ENCODE measurements at places on chromosomes 11 and 22.

- DNase-seq = no peak
These were observed 56.1 kb upstream of the PTPRJ start for GRCh38 chr11:47924184-47924691.

GRCh38 chr11:34791780-34792542 lies 124.2 kb downstream of the APIP start:
- no peak for DNase-seq

GRCh38 chr22:35863432-35863831 lies 145.8 kb downstream of the APOL5 start:
- no peak for DNase-seq

- no peak for DNase-seq
These were observed 16.2 kb downstream of the P2RY6 start for GRCh38 chr11:73288192-73288872.

- no peak for DNase-seq
These were observed 62.6 kb upstream of the PHF21A start for GRCh38 chr11:46183819-46184218.

- DNase-seq = no peak
These were observed 30.5 kb downstream of the CDPF1 start for GRCh38 chr22:46219636-46220035.

GRCh38 chr22:46693634-46694415 lies 44.2 kb downstream of the CERK start:
- DNase-seq = no peak

DNA sequence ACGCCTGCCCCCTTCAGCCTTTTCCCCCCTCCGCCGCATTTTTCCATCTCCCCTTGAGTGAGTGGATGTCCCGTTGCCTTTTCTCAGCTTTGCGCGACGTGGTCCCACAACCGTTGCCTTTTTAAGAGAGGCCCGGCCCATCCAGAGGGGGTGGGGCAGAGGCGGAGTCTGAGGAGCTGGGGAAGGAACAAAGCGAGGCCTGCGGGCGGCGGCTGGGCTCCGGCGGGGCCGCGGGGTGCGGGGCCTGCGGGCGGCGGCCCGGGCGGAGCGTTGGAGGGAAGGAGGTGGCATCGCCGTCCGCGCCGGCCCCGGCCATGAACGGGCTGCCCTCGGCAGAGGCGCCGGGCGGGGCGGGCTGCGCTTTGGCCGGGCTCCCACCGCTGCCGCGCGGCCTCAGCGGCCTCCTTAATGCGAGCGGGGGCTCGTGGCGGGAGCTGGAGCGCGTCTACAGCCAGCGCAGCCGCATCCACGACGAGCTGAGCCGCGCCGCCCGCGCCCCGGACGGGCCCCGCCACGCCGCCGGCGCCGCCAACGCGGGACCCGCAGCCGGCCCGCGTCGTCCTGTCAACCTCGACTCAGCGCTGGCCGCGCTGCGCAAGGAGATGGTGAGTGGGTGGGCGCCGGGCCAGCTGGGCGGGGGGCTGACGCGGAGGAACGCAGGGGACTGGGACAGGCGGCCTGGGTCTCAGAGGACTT lies at the start of gene FAM89B:
FAM89B (plus strand) TSS at position 183 of the 696 bp plus-strand sequence; CDS start at position 315, 132 bp downstream.
- DNase-seq = peak; percentile 89

DNA sequence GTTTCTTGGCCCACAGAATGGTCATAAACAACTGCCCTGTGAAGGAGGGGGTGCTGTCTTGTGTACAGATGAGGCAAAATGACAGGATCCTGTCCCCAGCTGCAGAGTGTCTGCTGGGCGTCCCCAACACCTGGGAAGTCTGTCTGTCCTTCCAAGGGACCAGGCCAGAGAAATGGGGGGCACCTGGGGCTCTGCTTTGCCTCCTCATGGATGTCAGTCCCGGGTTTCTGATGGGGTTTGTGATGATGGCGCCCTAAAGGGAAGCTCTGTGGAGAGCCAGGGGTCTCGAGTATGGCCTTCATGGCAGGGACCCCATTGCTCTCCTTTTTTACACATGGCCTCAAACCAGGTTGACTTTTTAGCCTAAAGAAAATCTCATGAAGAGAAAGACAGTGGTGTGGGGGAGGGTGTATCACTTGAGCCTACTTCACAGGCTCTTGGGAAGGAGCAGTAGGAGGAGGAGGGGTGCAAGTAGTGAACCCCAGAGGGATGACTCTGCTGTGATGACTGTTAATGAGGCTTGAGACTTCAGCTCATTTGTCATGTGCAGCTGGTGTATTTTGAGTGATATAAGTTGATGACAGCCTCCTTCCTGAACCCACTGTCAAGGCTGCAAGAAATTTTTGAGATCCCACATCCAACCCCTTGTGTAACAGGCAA lies 40.6 kb upstream of the TUB start:
- DNase-seq = no peak

GRCh38 chr11:126633330-126633729 lies 277.8 kb downstream of the ST3GAL4 start:
- DNase-seq = no peak

DNA sequence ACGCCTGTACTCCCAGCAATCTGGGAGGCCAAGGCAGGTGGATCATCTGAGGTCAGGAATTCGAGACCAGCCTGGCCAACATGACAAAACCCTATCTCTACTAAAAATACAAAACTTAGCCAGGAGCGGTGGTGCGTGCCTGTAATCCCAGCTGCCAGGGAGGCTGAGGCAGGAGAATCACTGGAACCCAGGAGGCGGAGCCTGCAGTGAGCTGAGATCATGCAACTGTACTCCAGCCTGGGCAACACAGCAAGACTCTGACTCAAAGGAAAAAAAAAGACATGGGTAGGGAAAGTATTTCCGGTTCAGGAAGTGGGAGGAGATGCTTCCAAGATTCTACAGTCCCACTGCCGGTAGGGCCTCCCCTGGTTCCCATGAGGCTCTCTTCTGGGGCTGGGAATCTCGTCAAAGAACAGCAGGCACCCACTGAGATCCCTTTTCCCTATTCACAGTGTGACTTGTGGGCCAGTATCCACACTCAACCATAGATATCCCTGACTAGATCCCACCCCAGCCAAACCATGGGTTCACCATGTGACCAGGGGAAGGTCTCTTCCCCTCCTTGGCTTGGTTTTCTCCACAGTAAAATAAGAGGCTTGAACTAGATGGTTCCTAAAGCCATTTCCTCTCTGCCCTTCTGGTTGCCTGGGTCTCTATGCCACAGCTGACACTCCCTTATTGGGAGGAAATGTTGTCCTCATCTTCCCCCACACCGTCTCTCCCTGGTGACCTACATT lies 443.3 kb downstream of the BUD13 start:
- DNase-seq = no peak

DNA sequence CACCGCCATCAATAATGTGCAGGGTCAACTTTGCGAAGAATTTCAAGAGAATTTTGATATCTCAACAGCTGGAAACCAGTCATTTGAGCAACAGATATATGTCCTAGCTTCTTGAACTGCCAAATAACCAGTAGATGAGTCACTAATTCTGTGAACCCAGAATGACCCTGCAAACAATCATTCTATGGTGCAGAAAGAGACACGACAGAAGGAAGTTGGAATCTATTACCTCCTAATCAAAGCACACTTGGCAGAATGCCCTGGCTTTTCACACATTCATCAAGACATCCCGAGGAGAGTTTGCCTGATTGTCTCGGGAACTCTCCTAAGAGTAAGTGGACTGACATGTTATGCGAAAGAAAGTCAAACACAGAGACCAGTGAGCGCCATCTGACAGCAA lies 621.1 kb downstream of the OPCML start:
- no peak for DNase-seq

DNA sequence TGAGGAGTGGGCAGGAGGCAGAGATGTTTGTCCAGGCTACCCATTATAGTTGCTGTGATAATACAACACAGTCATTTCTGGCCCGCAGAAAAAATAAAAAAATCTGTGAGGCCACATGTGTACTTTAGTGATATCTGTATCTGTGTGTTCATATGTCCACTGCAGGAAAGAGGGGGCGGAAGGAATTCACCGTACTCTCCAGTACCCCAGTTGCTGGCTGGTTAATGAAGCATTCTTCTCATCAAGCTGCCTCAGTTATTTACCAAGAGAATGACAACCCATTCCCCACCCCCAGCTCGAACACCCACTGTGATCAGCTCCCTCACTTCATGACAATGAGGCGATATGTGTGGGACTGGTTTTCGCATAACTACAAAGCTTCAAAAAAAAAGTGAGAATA lies 309.3 kb downstream of the SOX6 start:
- DNase-seq = no peak

DNA sequence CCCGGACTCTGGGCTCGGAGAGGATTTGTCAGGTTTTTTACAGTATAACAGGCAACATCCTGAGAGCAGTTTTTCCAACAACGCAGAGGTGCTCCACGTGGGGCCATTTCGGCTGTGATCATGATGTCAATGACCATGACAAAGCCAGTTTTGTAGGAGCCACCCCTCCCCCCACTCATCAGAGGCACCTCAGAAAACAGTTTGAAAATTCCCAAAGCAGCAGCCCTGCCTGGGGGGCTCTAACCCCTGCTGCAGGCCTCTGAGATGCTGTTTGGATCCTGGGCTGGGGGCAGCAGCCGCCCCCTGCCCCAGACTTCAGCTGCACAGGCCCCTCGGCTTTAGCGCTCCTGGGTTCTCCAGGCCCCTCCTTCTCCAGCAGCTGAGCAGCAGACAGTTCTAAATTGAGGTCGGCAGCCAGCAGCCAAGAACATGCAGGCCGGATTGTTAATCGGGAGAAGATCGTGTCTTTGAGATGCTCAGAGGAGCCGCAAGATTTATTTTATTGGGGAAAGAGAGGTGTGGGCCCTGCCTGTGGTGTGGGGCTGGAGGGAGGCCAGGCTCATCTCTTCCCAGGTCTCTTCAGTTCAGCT lies 19.4 kb downstream of the NFAM1 start:
- DNase-seq = no peak

DNA sequence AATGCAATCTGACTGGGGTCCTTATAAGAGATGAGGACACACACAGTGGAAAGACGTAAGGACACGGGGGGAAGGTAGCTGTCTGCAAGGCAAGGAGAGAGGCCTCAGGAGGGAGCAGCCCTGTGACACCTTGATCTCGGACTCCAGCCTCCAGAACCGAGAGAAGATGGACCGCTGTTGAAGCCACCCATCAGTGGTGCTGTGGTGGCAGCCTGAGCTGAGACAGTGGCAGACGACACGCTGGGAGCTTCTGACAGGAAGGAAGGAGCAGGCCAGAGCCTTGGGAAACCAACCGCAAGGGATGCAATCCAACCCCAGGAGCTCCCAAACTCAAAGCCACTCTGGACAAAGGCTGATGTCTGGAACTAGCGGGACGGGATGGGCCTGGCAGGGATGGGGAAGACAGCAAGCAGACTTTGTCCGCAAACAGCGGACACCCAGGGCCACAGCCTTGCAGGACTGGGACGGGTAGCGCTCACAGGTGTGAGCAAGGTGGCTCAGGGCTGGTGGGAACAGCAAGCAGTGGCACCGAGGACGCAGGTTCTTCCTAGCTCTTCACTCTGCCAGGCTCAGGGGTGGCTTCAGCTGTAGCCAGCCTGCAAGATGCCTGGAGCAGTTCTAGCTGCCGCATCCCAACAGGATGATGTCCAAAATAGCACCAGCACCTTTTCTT lies 10.9 kb downstream of the LTO1 start:
- DNase-seq = no peak

DNA sequence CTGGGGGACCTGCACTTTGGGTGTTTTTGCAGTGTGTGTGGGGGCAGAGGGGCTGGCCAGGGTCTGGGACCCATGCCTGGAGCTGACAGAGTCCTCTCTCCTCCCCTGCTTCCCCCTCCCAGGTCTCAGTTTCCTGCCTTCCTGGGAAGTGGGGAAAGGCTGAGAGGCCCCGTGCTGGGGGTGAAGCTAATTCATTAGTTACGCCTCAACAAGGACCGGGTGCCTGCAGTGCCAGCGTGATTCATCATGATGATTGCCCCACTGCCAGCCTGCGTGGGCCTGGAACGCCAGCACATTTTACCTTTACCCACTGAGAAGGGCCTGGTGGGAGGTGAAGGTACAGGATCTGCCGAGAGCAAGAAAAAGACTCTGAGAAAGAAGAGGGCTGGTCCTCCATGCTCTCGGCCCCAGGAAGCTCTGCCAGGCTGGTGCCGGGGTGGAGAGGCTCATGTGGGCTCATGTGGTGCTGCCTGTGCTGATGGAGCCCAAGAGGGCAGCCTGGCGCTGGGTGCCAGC lies 2.9 kb upstream of the LRRC10B start:
- DNase-seq = no peak

DNA sequence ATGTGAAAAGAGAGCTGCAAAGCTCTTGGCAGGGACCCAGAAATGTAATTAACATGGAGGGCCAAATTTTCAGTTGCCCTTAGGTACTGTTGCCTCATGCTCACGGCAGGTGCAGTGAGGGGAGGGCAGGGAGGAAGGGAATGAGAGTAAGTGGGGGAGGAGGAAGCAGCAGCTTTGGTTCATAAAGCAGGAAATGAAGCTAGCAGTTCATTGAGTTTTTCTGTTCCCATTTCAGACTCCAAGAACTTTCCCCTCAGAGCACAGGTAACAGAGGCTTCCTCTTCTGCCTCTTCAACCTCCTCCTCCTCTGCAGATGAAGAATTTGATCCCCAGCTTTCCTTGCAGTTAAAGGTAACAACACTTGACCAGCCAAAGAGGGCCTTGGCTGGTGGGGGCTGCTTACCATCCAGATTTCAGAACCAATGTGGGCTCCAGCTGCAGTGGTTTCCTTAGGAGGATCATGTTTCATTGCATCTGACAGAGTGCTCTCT lies 57.9 kb upstream of the PARVA start:
- no peak for DNase-seq

DNA sequence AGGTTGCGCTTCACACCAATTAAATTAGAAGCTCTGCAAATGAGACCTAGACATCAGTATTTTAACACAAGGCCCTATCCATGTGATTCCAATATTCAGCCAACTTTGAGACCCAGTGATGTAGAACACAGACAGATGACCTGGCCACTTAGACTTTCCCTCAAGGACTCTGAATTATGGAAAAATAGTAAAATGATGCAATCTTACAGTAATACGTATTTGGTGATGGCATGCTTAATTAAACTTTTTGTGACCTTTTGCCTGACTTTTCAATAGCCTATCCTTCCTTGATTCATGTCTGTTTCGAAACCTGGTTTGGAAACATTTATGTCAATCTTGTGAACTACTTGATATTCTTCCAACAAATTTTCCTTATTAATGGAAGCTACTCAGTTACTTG lies 521.2 kb downstream of the KCNA4 start:
- DNase-seq = no peak

GRCh38 chr11:128734103-128734831 lies 40.4 kb downstream of the FLI1 start:
- no peak for DNase-seq

DNA sequence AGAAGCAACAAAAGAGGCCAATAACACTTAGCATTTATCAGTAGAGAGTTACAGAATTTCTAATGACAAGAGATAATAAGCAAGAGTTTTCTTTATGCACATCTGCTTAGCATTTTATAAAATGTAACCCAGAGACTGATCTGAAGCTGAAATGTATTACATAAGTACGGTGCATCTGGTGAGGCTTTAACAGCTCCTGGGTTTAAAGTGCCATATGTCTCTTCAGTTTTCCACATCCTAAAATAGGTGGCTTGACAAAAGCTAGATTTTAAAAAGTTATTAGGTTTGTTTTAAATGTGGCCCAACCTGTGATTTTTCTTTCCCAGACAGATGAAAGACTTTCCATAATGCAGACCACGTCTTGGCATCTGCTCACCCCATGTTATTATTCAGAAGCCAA lies 620.7 kb upstream of the ARHGAP42 start:
- DNase-seq = no peak

Measured in HuH-7.5 (cell line).